Chondrocyte (in vitro differentiated cells): ENCODE measurements at places on chromosomes 11 and 22. TPM values are rescaled to one million over a fixed set of nuclear protein-coding genes. Genes with fewer than 3 reads are reported as not detected.

DNA sequence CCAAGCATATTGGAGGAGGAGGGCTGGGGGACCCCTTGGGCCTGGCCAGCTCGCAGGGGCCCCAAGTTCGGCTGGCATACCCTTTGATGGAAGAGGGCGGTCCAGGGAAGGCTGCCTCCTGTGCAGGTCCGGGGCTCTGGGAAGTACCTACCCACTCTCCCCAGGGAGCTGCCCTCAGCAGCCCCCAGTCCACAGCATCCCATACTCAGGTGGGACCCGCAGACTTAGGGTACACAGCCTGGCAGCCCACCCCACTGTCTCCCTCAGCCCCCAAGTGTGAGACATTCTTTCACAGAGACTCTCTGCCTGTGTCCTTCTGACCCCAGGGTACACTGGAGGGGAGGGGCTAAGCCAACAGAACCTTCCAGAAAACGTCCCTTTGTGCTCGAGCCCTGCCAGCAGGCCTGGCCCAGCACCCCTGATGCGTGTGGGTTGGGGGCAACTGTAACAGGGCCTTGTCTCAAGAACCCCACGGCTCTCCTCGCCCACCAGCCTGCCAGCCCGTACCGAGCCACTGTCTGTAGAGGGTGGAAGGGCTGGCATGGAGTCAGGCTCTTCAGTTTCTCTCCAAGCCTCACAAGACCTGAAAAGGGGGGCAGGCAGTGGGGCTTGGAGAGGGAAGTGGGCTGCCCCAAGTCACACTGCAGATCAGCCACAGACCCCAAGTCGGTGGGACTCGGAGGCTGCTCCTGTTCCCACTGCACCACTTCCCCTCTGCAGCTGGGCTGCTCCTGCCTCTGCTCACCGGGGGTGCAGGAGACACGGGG lies 7.0 kb upstream of the TNFRSF13C start:
- no peaks in the 10 kb centered on the region for H3K4me1 ChIP-seq
- H3K4me3 ChIP-seq, result no peak overlapping the region
- no peaks in the 10 kb centered on the region for H3K36me3 ChIP-seq

DNA sequence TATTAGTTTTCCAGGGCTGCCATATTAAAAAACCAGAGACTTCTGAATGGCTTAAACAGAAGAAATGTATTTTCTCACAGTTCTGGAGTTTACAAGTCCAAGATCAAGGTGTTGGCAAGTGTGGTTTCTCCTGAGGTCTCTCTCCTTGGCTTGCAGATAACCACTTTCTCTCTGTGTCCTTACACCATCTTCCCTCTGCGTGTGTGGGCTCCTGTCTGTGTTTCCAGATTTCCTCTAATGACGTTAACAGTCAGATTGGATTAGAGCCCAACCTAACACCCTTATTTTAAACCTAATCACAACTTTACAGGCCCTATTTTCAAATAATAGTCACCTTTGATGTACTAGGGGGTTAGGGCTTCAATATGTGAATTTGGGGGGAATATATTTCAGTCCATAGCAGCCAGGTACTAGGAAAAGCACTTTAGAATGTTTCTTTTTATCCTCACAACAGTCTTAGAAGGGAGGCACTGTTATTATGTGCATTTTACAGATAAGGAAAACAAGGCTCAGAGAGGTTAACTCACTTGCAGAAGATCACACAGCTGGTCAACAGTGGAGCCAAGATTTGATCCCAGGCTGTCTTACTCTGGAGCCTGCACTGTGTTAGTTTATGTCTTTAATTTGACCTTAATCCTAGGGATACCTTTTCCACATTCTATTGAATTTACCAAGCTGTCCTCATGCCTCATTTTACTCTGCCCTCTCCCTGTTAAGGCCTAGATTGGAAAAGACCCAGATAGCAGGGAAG lies 116.4 kb upstream of the CRYBB3 start:
- H3K36me3 ChIP-seq, result no peaks in the 10 kb centered on the region
- H3K27me3 ChIP-seq, result no peaks in the 10 kb centered on the region
- peaks cover 43% of the 10 kb centered on the region for H3K4me1 ChIP-seq
- DNase-seq, result no peak

DNA sequence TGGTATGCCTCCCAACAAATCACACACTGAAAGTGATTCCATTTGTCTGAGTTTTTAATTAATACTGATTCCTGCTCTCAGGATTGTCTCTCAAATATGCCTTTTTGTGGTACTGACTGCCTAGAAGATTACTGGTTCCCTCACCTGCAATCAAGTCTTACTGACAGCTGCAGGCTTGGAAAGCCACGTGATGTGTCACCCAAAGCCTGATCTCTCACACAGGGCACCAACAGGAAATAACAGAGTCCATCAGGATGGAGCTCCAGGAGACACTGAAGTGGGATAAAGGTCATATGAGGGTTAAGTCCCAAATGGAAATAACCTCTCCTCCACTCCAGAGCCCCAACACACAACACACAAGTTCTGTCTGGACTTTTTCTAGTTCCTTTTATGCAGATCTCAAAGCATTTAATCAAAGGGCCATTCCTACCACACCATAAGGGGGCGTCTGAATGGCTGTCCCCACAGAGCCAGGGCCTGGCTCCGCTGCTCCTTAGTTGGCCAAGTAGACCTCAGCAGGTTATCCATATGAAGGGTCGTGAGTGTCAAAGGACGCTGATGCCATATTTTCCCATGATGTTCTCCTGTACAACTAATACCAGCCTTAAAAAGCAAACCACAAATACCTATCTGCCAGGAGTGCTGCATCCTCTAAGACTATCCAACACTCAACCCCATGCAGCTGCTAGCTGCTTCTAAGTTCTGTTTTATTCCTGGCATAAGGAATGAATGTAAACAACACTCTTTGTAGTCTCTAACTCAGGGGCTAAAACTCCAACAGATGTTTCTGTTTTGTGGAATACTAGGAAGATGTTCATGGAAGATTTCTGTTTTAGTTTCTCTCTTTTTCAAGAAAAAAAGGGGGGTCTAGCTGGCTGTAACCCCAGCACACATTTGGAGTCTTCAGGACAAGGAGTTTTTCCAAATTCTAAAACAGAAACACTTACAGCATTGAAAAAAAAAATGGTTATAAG lies 13.0 kb downstream of the SCUBE2 start:
- H3K36me3 ChIP-seq, result no peaks in the 10 kb centered on the region
- H3K4me3 ChIP-seq, result no peak overlapping the region
- DNase-seq, result no peak

Gene VSIG10L2
- not detected in 3 replicates for total RNA-seq
